ENCODE measurements at places on chromosomes 6 and 20.

GRCh38 chr6:64694356-64694755 lies 1012.7 kb downstream of the EYS start:
- no peak for DNase-seq

DNA sequence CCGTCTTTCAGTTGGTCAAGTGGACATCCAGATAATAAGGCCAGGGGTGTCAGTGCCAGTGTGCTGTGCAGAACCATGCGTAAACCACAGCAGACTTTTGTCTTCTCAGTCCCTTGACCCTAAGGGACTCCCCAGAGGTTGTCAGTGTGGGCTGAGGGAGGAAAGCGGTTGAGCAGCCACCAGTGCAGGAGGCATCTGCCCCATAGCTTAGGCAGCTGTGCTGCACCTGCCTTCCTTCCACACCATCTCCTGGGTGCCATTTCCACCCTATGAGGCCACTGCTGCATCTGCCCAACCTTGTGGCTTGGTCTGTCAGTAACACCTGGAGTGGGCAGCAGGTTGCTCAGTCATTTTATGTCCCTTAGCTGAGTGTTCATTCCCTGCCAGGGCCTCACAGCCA lies 26.0 kb downstream of the PRPF6 start:
- DNase-seq, result no peak

DNA sequence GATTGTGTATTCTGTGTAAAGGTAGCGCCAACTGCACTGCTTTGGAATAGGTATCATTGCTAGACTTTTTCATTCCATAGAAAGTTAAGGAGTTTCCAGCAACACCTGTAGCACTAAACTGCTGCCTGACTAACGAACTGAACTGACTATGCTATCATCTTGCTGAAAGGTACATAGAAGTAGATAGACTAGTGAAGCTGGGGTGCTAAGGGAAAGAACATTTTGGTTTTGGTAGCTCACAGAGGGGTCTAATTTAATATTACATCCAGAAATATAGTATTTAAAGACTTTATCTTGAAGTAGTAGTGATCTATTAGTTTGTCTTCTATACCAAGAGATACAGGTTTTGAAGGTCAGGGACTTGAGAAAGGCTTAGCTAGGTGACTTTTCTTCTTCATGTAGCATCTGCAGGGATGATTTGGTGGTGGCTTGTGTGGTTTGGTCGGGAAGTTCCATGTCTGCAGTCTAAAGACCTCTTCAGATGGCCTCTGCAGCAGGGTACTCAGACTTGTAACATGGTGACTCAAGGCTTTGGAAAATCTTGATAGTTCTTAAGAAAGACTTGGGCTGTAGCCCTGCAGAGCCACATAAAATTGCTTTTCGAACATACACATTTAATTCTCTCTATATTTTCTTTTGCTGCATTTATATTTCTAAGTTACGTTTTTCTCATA lies 10.2 kb downstream of the SENP6 start:
- no peak for DNase-seq

GRCh38 chr6:29647927-29648642 lies 8.8 kb upstream of the MOG start:
- DNase-seq, result no peak

DNA sequence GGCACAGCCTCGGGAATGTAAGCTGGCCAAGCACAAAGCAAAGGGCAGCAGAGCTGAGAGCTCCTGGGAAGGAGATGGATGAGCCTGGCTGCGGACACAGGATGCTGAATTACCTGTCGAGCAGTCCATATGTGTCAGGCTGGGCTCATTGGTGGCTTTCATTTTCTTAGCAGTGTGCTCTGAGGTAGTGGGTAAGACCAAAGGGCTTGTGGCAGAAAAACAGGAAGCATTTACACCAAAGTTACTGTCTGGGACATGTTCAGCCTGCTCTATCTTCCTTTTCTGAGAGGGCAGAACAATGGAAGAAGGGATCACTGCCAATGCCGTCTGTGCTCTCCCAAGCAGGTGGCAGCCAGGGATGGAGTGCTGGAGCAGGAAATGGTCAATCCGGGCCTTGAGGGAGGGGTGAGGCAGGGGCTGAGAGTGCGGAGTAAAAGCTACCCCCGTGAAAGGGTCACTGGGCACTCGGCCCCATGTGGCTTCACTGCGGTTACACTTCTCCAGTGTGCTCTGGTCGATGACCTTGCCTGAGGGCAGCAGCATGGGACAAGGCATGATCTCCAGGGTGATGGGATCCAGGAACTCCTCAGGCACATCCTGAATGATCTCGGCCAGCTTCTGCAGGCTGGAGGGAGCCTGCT lies 36.9 kb upstream of the AVP start:
- no peak for DNase-seq

- DNase-seq, result no peak
These were observed 1050.0 kb downstream of the EPHA7 start for GRCh38 chr6:92369309-92369708.

GRCh38 chr20:671252-672030 lies 4.2 kb downstream of the SCRT2 start:
- no peak for DNase-seq

GRCh38 chr20:20083807-20084206 lies 31.5 kb downstream of the CFAP61 start:
- no peak for DNase-seq

- no peak for DNase-seq
These were observed 109.3 kb downstream of the RNF144B start for GRCh38 chr6:18496462-18496861.

DNA sequence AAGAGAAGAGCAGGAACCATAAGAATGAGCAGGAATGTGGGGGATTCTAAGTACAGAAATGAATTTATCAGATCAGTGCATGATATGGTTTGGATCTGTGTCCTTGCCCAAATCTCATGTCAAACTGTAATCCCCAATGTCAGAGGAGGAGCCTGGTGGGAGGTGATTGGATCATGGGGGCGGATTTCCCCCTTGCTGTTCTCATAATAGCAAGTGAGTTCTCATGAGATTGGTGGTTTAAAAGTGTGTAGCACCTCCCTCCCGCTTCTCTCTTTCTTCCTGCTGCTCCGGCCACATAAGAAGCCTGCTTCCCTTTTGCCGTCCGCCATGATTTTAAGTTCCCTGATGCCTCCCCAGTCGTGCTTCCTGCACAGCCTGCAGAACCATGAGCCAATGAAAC lies 49.2 kb downstream of the KHDC1L start:
- no peak for DNase-seq

DNA sequence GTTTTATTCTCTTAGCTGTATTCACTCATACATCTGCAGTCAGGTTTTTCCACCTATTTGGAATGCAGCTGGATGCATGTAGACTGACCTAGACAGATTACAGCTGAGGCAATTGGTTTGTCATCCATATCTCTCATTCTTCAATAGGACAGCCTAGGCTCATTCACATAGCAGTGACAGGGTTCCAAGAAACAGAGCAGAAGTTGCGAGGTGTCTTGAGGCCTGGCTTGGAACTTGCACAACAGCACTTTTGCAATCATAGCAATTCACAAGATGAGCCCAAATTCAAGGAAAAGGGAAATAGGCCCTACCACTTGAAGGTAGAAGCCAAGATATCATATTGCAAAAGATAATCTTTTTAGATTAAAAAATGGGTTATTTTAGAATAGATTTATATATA lies 508.9 kb upstream of the JAG1 start:
- DNase-seq, result no peak

DNA sequence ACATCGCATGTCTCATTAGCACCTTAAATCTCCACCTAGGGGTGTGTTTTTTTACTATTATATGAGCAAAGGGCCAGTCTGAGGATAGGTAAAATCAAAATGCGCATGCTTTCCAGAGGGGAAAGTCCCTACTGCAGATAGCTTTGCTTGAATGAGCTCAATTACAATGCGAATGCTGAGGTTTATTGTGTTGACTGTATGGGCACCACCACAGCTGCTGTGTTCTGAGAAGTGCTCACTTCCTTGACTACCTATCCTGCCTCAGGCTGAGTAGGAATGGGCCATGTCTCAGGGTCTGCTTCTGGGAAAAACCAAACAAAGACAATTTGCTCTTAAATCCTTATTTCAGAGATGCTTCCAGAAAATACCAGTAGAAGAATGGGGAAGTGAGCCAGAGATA lies 36.6 kb downstream of the MOCS1 start:
- DNase-seq, result no peak

DNA sequence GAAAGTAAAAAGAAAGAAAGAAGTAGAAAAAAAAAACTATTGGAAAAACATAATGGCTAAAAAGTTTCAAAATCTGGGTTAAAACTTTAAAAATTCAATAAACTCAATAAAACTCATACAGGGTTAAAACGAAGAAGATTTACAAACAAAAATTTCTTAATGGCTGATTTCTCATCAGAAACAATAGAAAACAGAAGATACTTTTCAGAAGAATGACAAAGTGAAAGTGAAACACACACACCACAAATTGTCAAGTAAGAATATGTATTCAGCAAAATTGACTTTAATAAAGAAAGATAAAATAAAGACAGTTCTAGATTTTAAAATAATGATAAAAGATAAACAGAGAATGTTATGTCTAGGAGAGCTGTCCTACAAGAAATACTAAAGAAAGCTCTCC lies 618.9 kb upstream of the GJE1 start:
- DNase-seq, result no peak

GRCh38 chr6:162538643-162539064 lies 188.9 kb downstream of the PRKN start:
- no peak for DNase-seq

DNA sequence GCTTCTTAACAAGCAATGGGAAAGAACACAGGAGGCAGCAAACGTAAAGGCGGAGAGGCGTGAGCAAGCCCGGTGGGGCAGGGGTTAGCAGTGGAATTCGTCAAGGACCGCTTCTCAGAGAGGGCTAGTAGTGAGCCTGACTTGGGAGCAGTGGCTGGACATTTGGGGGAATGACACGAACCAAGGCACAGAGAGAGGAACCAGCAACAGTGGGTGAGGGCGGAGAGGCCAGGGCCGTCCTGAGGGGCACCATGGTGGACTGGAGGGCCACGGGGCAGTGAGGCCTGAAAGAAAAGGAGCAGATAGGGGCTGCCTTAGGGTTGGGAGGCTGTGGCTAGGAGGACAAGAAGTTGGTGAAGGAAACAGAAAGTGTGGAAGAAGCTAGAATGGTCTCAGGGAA lies 12.1 kb upstream of the ARID1B start:
- no peak for DNase-seq

DNA sequence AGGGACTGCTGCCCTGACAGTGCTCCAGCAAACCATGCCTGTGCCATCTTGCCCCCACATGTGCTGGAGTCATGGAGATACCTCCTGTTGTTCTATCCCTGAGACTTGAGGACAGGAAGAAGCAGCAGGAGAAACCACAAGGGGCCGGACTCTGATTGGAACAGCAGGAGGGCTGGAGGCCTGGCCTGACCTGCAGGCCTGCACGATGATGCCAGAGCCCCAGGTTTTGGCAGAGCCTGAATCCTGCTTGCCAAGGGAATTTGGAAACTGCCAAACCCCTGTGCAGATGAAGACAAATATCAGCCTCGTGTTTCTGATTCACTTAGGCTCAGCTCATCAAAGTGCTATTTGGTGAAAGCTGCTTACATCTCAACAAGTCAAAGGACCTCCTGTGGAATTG lies 177.6 kb downstream of the MAFB start:
- DNase-seq, result no peak

DNA sequence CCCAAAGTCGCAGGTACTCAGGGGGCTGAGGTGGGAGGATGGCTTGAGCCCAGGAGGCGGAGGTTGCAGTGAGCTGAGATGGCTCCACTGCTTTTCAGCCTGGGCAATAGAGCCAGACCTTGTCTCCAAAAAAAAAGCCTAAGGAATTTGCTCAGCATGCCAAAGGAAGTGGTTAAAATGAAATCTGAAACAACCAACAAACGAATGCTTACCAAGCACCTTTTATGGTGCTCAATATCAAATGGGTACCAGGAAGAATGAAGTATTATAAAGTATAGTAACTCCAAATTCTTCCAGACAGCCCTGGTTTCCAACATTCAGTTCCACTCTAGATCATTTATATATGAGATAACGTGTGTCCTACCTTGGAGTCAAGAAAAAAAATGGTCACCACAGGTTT lies 14.0 kb downstream of the GMDS start:
- no peak for DNase-seq

DNA sequence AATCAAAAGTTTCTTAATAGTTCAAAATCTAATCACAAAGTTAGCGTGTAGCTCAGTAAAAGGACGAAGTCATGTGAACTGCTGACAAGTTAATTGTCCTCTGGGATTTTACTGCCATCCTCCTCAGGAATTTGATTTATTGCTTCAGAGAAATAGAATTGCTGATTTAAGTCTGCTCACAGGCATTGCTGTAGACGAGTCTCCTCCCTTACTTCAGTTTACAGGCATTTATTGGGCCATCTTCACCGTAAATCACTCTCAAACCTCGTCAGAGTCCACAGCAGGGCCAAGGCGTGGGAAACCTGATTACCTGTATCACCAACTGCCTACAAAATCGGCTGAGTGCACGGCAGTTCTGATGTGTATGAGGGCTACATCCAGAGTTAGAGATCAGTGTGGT lies 119.1 kb upstream of the PDE10A start:
- DNase-seq, result no peak

- no peak for DNase-seq
These were observed 70.0 kb downstream of the ZFAND3 start for GRCh38 chr6:37889486-37889885.

- no peak for DNase-seq
These were observed 531.1 kb upstream of the CITED2 start for GRCh38 chr6:139905404-139906052.

GRCh38 chr6:16681260-16681873 lies 79.9 kb downstream of the ATXN1 start:
- DNase-seq, result no peak

GRCh38 chr20:44733341-44734069 lies 12.2 kb upstream of the KCNK15 start:
- no peak for DNase-seq

GRCh38 chr20:3160418-3160817 lies 753 bp upstream of the FASTKD5 start:
- no peak for DNase-seq
